NCI-H1092 treated with DMSO at 0.1 percent for 48 hours (cell line): ENCODE measurements at places on chromosomes 11 and 22.
A peak's percentile ranks its signal among the peaks of the same experiment; 100 is the strongest.

DNA sequence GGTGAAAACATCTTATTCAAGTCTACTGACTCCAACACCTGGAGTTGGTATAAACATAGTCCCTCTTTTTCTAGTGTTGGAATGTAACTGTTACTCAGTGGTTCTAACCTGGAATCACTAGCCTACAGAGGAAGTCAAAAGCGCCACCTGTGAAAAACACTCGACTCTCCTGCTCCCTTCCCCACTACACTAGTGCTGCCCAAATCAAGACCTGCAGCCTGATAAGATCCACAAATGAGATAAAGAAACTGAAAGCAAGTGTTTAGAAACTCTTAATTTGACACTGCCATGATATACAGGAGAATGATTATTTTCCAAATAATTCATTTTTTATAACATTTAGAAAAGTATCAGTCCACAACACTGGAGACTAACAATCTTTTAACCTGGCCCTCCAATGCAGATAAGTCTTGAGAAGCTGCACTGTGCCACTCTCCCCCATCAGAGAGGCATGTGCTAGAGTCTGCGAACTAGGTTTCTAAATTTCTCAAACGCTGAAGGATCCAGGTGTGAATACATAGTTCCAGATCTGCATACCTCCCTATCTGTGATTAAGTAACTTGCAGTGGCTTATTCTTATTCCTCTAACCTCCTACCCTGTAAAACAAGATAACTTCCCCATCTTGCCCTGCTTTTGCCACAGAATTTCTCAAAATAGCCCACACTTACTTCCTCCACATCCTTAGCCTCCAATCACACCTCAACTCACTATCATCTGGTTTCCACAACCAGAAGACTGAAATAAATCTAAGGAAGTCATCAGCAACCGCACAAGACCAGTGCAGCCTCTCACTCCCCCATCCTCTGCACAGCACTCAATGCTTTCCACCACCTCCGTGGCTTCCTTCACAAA lies 88.1 kb downstream of the RRAS2 start:
- DNase-seq = no peak

GRCh38 chr11:128898580-128899344 lies 7.6 kb downstream of the KCNJ5 start:
- DNase-seq = no peak

DNA sequence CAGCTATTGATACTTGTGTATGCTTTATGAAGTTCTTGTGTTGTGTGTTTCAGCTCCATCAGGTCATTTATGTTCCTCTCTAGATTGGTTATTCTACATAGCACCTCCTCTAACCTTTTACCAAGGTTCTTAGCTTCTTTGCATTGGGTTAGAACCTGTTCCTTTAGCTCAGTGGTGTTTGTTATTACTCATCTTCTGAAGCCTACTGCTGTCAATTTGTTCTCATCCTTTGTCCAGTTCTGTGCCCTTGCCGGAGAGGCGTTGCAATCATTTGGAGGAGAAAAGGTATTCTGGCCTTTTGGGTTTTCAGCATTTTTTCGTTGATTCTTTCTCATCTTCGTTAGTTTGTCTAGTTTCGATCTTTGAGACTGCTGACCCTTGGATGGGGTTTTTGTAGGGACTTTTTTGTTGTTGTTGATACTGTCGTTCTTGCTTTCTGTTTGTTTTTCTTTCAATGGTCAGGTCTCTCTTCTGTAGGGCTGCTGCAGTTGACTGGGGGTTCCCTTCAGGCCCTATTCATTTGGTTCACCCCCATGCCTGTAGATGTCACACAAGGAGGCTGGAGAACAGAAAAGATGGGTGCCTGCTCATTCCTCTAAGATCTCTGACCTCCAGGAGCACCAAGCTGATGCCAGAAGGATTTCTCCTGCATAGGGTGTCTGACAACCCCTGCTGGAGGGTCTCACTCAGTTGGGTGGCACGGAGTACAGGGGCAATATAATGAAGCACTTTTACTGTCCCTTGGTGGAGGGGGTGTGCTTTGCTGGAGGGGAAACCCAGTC lies 35.9 kb upstream of the MUC15 start:
- DNase-seq = no peak

DNA sequence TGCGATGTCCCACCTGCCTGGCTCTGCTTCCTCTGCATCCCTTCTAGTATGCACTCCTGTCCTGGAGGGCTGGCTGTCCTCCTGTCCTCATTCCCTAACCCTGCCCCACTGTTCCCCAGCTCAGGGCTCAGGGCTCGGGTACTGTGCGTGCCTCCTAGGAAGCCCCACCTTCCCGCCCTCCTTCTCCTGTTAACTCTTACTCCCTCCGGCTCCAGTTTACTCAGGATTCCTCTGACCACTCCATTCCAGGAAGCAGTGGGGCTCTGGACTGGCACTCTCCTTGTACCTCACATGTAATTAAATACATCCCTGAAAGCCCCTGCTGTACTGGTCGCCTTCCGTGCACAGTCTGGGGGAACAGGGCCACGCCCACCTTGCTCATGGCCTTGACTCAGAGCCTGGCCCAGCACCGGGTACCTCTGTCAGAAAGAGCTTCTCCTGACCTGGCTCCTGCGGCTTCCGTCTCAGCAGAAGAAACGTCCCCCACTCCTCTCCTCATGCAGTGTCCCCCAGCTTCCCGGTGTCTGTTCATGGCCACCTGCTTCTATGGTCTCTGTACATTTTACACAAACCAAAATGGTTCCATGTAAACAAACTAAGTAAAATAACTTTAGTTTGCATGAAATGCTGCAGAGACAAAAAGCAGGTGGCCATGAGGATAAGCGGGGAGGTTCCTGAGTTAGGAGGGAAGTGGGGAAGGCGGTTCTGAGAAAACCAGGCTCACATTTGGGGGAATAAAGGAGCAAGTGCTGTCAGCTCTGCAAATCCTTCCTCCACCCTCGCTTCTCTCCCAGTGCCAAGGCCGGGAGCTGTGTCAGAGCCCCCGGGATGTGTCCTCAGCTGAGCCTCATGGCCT lies 445.9 kb downstream of the BRD1 start:
- no peak for DNase-seq

DNA sequence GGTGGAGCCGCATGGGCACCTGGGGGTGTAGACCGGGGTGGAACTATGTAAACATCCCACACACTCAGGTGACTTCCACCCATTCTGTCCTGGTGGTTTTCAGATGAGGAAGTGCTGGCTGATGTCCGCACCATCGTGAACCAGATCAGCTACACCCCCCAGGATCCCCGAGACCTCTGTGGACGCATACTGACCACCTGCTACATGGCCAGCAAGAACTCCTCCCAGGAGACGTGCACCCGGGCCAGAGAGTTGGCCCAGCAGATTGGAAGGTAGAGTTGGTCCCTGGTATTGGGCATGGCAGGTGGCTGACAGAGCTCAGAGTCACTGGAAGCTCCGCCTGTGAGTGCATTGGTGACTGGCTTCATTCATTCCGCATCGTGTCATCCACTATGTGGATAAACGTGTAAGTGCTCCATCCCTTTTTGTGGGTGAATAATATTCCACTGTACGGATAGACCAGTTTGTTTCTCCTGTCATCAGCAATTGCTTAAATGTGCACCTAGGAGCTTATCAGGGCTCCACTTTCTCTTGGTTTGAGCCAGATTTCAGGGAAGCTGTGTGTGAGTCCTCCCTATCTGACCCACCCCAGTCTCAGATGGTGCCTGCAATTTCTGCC lies 29.9 kb downstream of the NADSYN1 start:
- DNase-seq = no peak

DNA sequence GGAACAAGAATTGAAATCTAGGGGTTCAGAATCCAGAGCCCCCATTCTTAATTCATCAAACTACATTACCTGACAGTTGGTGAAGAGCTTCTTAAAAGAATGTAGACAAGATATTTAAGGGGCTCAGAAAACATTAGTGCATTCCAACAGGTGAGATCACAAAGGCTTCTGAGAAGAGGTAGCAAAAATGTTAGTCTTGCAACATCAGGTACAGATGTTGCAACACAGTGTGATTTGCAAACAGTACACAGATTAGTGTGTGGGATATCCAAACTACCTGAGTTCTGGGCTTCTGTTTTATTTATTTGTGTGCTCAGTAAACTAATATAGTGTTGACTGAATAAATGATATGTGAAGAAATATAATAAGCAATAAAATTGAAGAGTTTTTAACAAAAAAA lies 11.8 kb downstream of the CASP4 start:
- DNase-seq = no peak

- peak; percentile 17 for DNase-seq
Observed at GRCh38 chr11:370070-370941, 1.0 kb downstream of the B4GALNT4 start.

GRCh38 chr11:120601536-120601935 lies 90.0 kb downstream of the GRIK4 start:
- DNase-seq = no peak

DNA sequence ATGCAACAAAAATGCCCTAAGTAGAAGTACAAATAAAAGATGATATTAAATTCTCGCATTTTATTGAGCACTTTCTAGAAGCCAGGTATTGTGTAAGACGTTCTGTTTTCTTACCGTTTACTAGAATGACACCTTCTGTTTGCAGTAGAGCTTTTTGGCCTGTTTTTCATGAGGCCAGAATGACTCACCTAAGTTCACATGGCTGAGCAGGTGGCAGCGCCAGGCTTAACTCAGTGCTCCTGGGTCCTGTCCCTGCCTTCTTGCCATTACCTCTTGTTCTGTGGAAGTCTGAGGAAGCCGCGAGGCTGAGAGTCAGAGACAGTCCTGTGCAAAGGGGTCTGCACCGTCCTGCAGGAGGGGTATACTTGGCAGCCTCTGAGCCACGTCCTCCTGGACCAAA lies 113.8 kb downstream of the ATXN10 start:
- no peak for DNase-seq

DNA sequence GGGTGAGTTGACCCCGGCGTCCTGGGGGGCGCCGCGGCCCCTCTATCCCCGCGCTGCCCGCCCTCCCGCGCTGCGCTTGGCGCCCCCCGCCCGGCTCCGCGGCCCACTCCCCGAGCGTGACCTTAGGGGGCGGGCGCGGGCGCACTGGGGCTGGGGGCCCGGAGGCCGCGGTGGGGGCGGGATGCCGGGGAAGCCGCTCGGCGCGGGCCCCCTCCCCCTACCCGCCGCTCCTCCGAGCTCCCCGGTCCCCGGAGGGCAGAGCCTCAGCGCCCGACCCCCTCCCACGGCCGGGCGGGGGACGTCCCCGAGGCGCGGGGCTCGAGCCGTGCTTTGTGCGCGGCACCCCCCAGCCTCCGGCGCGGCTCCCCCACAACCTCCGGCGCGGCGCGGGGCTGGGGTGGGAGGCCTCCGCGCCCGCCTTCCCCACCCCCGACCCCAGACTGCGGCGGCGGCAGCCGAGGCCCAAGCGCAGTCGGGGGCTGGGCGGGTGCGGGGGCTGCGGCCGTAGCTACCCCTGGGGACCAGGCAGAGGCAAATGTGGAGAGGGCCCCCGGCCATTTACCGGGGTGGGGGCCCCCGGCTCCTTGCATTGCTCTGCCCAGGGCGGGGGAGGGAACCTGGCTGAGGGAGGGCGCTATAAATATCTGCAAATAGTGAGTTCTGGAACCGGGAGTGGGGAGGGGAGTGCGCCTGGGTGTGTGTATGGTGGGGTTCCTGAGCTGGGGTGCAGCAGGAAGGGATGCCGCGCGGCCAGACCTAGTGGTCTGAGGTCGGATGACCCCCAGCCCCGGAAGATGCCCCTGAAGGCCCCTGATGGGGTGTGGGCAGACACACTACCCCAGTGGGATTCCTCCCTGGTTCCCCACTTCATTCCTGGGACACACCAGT lies 988 bp downstream of the MGAT3 start:
- DNase-seq = no peak

DNA sequence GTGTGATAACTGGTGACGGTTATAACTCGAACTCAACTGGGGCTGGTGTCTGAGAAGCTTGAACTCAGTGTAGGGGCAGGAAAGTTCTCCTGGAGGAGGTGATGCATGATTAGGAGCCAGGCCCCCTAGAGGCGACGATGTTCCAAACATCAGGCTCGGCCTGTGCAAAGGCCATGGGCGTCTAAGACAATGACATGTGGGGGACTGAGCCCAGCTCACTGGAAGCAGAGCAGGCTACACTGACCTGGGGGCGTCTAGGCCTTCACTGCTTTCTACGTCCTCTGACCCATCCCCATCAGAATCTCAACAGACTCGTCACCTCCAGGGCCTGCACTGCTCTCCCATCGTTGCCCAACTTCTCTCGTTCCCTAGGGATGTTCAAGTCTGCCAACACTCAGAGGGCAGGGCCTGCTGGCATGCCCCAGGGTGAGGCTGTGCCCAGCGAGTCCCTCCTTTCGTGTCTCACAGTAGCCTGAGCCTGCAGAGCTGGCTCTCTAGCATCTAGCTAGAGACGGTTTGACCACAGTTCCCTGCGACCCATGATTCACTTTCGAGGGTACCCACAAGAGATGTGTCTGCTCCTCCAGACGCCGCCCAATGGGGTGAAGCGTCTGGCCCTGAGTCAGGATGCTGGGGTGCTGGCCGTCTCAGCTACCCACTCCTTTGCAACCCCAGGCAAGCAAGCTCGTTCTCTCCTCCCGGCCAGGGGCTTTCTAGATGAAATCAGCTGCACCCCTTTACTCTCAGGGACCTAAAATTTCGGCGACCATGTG lies 1.1 kb upstream of the ATG16L2 start:
- DNase-seq = peak; percentile 65

DNA sequence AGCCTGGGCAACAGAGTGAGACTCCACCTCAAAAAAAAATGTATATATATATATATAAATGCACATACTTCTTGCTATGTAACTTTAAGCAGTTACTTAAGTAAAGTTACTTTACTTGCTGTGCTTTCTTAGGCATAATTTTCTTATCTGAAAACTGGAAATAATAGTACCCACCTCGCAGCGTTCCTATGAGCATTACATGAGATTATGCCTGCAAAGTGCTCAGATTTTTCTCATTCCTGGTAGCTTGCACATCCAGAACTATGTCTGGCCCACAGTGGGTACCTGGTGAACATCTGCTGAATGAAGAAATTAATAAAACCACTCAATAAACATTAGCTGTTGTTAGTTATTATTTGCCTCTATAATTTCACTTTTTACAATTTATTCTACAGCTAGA lies 6.1 kb upstream of the ROBO3 start:
- no peak for DNase-seq

DNA sequence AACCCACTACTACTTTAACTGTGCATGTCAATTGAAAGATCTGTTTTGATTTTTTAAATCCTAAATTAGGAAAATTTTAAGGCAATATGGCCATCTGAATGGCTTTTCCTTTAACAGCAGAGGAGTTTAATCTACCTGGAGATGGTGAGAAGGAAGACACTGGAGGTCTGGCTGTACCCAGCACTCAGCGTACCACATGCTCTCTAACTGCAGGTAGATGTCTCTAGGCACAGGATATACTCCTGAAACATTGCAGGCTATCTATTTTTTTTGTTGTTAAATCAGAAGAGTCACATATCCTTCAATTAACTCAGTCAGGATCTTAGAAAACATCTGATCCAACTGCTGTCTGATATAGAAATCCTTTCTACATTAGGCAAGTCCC lies 17.3 kb upstream of the CASTOR1 start:
- no peak for DNase-seq

- no peak for DNase-seq
Observed at GRCh38 chr11:115743719-115744118, 239.5 kb upstream of the CADM1 start.
